ENCODE measurements at places on chromosomes 12 and 14.

GRCh38 chr14:87805315-87805723 lies 187.7 kb downstream of the GALC start:
- DNase-seq: peak; percentile 8

DNA sequence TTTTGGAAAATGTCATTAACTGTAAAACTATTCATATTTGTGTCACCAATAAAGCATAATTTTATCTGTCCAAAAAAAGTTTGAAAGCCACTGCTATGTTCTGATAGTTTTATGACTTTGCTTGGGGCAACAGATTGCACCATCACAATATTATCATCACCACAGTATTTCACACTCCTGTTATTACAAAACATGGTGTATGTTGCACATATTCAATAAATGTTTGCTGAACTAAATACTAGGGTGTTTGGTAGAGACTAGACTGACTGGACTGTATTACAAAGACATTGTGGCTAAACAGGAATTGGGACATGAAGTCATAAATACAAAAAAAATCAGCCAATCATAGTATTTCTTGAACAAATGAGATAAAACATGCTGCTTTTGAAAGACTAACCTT lies 55.1 kb downstream of the PAWR start:
- no peak for DNase-seq

GRCh38 chr14:40093800-40094199 lies 661.6 kb upstream of the FBXO33 start:
- DNase-seq: no peak

DNA sequence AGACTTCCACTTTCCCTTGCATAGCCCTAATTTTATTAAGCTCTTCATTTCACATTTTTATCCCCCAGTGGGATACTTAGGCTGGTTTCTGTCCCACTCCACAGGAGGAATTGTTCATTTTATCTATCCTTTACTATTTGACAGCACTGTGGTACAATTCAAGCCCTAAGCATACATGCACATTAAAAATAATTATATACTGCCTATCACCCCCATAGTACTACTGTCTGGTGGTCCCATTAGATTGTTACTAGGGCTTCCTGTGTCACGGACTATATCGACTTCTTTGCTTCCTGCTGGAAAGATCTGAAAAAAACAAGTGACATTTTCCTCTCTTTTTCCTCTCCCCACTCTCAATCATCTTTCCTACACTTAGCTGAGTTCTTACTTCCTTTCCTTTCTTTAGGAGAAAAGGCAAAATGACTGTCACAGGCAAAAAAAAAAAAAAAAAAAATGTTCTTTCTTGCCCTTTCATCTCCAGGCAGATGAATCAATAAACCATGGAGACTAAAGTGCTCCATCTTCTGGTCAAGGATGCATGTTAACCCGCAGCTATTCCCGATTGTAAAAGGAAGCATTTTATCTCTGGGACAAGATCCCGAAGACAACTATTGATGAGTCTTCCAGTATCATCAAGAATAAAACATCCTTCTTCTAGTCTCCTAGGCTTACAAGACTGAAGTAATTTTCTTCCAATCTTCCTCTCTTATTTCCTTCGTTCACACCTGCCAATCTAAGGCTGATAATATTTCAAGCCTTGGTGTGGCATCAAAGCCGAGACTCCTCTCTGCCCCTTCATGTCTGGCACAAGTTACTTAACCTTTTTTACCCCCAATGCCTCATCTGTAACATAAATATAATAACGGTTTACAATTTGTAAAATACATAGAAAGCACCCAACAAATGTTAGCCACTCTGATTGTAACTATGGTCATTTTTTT lies 94.4 kb upstream of the PLEKHG7 start:
- DNase-seq: peak; percentile 70

DNA sequence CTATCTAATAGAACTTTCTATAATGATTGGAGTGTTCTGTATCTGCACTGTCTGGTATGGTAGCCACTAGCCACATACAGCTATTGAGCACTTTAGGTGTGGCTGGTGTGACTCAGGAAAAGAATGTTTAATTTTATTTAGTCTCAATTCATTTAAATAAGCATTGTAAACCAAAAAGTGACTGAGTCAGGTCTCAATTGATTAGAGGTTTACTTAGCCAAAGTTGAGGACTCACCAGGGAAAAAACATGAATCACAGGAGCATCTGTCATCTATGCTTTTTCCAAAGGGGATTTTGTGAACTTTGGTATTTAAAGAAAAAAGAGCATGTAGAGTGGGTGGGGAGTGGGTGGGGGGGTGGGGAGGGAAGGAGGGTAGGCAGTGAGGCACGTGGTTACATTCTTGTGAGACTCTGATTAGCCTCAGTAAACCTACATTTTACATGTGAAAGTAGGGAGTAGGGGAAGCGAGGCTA lies 473.1 kb downstream of the ATP23 start:
- peak; percentile 11 for DNase-seq

GRCh38 chr14:73757381-73757780 lies 43.2 kb upstream of the PNMA1 start:
- no peak for DNase-seq

DNA sequence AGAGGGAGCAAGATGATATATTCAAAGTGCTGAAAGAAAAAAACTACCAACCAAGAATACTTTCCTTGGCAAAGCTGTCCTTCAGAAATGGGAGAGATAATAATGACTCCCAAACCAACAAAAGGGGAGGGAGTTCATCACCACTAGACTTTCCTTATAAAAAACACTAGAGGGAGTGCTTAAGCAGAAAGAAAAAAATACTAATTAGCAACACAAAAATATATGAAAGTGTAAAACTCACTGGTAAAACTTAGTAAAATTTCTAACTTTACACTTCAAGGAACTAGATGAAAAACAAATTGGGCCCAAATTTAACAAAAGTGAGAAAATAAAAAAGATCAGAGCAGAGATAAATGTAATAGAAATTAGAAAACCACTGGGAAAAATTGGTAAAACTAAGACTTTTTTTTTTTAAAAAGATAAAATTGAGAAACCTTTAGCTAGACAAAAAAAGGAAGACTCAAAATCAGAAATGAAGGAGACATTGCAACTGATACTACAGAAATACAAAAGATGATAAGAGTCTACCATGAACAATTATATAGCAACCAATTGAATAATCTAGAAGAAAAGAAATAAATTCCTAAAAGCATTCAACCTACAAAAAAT lies 60.4 kb upstream of the FAR2 start:
- DNase-seq: peak; percentile 52

GRCh38 chr14:90332271-90332584 lies 487 bp upstream of the NRDE2 start:
- no peak for DNase-seq

DNA sequence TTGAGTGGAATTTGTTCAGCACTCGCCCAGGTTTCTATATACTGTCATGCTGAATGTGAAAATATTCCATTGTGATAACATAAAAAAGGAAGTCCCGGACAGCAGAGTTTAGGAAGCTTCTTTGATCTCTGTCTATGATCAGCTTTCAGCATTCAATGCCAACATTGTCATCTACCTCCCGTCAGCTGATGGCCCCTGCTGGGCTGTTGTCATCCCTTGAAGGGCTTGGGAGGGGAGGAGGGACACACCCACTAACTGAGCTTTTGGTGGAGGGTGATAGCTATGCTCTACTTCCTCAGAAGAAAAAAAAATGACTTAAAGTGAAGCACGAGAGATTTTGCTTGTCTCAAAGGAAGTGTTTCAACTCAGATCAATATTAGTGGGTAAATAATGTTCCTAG lies 4.7 kb upstream of the KRT77 start:
- no peak for DNase-seq

DNA sequence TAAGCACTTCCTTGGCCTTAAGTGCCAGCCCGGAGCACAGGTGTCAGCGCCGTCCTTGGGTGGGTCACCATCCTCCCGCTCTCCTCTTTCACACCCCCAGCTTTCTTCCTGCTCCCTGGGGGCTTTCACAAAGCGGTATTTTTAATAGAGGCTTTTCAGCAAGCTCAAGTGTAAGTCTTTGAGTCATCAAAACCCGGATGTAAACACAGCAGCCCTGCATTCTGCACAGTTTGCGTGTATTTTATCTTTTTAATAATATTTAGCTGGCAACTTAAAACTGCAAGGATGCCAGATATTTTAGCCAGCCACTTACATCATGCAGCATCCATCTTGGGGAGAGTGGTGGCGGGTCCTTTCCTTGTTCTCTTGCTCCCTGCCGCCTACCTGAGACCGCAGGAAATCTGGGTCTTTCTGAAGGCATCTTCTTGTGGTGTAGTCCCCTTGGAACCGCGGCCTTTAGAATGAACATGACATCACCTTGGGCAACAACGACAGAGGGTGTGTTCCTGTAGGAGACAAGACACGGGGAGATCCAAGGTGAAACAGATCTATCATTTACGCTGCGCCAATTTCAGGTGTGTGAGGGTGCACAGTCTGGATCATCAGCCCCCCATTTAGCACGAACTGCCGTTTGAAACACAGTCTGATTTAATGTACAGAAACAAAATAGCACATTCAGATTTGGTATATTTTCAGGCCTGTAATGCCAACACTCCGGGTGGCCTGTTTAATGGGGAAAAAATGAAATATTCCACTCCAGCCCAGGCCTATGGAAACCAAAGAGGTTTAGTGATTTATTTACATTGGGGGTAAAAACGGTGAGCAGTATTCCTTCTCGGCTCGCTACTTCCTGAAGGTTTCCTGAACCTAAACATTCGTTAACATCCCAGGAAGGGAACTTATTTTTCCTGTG lies 12.5 kb upstream of the IRF2BPL start:
- peak; percentile 39 for DNase-seq

DNA sequence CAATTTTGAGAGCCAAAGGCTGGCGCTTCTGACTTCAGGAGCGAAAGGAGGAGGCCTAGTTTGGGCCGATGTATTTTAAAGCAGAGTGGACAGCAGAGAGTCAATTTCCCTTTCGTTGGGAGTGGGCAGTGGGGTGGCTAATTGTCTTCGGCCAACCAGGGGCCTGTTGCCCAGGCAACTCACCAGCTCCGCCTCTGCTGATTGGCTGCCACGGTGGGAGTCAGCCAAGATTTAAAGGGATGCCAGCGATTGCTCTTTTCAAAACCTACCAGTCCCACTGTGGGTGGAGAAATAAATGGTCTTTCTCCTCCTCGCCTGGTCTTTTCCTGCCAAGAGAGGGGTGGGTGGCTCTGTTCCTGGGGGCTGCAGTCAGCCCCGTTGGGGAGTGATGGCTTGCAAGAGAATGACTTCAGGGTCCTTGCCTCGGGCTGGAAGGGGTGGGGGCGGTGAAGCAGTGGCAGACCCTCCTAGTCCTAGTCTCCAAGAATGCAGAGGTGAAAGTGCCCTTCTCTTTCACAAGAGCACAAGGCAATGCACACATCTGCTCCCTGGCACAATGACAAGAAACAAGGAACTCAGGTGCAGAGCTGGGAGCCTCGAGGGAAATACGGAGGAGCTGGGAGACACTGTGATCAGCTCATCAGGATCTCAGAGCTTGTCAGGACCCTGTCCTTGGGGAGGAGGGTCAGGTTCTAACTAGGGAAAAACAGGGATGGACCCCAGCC lies 37.7 kb downstream of the RASAL1 start:
- DNase-seq: no peak

GRCh38 chr12:54959291-54960018 lies 25.1 kb downstream of the TESPA1 start:
- no peak for DNase-seq

GRCh38 chr12:105741786-105742566 lies 396.8 kb downstream of the NUAK1 start:
- DNase-seq: no peak

- DNase-seq: no peak
These were observed 4.1 kb upstream of the HOXC6 start for GRCh38 chr12:54024127-54024526.

DNA sequence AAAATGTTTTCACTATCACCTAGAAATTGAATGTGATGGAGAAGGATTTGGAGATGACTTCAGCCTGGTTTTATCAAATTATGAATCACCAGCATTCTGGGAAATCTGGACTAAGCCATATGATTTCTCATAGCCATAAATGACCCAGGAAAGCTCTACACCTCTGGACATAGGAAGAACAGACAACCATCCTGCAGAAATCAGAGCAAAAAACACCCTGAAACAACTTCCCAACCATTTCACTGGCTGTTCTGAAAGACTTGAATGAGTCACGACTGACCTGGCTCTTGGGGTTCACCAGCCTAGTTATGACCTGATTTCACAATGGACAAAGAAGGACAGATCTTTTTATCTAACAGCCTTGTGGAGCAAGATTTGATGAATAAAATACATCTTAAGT lies 123.8 kb downstream of the KCNH5 start:
- no peak for DNase-seq

DNA sequence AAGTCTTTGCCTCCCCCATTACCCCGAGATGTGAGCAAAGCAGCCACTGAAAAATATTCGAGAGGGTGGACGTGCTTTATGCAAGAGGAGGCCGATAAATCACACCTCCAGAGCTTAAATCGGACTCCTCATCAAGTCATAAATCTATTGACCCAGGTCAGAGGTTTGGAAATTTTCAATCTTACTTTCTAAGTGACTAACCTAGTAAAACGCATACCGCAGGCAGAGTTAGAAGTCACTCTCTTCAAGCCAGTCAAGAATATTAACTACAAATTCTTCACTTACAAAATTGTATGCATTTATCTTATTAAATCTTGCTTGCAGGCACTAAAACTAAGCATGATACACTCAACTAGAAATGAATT lies 34.9 kb downstream of the GPHB5 start:
- no peak for DNase-seq

DNA sequence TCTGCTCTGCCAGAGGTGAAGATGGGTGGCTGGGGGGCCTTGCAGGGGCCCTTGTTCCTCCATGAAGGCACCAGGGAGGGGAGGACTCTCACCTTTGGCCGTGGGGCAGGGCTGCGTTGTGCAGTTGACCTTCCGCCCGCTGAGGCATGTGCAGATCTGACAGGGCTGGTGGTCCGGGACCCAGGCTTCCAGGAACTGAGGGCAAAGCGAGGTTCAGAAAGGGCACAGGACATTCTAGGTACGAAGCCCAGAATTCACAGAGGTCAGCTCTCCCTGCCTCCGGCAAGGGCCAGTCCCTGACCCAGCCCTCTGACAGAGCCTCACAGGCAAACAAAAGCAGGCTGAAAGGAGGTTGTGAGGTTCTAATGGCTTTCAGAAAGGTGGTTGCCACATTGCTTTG lies 40.4 kb upstream of the ANO2 start:
- no peak for DNase-seq

- no peak for DNase-seq
These were observed 78.5 kb downstream of the ARL6IP4 start for GRCh38 chr12:123058980-123059379.

DNA sequence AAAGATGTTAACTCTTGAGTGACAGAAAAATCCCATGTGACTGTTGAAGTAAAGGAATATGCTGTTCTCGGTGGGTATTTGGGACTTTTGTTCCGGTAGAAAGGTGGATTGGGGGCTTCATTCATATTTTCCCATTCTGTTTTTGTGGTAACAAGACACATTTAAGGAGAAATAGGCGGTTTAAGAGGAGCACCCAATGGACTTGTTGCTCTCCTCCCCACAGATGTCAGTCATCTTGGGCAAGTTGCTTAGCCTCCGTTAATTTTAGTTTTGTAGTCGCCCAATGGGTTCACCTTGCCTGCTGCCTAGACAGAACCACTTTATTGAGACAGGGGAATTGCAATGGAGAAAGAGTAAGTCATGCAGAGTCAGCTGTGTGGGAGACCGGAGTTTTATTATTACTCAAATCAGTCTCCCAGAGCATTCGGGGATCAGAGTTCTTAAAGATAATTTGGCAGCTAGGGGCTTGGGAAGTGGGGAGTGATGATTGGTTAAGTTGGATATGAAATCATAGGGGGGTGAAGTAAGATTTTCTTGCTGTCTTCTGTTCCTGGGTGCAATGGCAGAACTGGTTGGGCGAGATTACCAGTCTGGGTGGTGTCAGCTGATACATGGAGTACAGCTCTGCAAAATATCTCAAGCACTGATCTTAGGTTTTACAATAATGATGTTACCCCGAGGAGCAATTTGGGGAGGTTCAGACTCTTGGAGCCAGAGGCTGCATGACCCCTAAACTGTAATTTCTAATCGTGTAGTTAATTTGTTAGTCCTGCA lies 50.3 kb downstream of the SLC38A1 start:
- peak; percentile 29 for DNase-seq

Measured in inflammatory macrophage treated with lipopolysaccharide for 4 hours (primary cell).